ENCODE measurements at places on chromosomes 12 and 14. TPM values are rescaled to one million over a fixed set of nuclear protein-coding genes. Genes with fewer than 3 reads are reported as not detected.

- no peak for DNase-seq
Observed at GRCh38 chr14:32683679-32684078, 255.0 kb upstream of the NPAS3 start.

C14orf180 gene
- polyA plus RNA-seq: not detected

- DNase-seq: no peak
Observed at GRCh38 chr12:89884416-89884898, 175.8 kb upstream of the ATP2B1 start.

- no peak for DNase-seq
Observed at GRCh38 chr12:102249079-102249841, 51.6 kb upstream of the PMCH start.

DNA sequence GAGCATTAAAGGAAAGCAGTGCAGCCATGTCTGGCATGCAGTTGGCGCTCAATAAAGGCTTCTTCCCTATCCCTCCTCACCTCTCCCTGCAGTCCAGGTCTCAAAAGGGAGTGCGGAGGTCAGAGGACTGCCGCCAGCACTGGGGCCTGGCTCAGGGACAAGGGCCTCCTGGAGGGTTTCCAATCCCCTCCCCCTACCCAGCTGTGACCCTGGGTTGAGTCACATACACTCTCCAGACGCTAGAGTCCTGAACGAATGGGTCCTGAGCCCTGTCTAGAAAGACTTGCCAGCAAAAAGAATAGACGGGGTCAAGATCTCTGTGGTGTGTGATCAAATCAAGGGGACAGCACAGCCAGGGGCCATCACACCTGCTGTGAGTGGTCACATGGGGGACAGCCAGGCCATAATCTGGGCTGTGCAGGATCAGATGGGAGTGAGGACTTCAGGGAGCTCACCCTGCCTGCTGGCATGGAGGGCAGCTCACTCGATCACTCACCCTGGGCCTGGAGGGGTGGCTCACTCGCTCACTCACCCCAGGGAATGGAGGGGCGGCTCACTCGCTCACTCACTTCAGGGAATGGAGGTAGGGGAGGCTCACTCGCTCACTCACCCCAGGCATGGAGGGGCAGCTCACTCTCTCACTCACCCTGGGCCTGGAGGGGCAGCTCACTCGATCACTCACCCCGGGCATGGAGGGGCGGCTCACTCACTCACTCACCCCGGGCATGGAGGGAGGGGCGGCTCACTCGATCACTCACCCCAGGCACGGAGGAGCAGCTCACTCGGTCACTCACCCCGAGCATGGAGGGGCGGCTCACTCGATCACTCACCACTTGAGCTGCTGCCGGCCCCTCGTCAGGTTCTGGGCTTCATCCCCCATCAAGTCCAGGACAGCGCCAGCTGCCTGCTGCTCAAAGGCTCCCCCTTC is 12.8 kb downstream of the CFAP73 start:
- DNase-seq: no peak

DNA sequence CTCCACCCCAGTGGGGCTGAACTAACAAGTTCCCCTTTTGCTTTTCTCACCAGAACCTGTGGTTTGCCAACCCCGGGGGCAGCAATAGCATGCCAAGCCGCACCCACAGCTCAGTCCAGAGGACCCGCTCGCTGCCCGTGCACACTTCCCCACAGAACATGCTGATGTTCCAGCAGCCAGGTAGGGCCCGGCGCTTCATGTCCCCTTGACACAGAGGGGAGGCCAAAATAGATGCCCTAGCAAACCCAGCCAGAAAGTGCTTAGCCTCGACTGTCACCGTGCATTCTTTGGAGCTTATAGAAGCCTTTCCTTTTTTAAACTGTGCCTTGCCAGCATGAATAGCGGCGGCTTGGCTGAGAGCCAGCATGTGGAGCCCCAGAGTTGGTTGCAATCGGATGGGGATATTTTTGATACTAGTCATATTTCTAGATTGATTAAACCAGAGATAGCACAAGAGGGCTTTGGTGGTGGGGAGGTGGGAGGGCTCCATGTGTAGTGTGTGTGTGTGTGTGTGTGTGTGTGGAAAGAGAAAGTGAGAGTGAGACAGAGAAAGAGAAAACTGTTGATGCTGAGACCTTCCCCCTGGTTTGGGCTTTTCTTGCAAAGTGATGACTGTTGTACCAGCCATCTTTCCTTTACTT is 126.1 kb downstream of the GCH1 start:
- DNase-seq: peak; percentile 15

LAG3 gene
- polyA plus RNA-seq: 0.33 TPM

CPNE6 gene
- polyA plus RNA-seq: not detected

GRCh38 chr14:30849354-30849753 is 25.0 kb upstream of the COCH start:
- no peak for DNase-seq

DNA sequence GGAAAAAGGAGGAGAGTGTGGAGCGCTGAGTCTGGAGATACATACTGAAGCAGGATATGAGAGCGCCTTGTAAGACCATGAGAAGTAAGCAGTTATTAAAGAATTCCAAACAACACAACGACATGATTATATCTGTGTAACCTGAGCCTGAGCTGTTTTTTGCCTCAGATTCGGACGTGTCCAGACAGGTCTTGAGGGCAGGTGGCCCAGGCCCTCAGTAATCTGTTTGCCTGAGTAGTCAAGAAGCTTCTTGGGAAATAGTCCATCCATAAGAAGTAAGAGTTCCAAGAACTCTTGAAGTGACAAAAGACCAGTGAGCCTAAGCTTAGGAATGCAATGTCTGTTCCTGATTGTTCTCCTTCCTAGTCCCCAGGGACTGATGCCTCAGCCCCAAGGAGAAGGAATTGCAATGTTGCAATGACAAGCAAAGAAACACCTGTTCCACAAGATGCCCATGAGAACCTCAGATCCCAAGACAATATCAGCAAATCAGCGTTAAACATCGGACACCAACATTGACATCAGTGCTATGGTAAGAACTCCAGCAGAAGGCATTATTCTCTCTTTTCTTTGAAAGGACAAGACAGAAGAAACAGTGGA is 34.7 kb upstream of the ADAMTS20 start:
- DNase-seq: no peak

GRCh38 chr14:89136587-89136986 is 280.4 kb downstream of the FOXN3 start:
- DNase-seq: no peak

RERG gene
- 0.12 TPM for polyA plus RNA-seq

GRCh38 chr14:90341784-90342183 is 10.0 kb upstream of the NRDE2 start:
- DNase-seq: no peak

DNA sequence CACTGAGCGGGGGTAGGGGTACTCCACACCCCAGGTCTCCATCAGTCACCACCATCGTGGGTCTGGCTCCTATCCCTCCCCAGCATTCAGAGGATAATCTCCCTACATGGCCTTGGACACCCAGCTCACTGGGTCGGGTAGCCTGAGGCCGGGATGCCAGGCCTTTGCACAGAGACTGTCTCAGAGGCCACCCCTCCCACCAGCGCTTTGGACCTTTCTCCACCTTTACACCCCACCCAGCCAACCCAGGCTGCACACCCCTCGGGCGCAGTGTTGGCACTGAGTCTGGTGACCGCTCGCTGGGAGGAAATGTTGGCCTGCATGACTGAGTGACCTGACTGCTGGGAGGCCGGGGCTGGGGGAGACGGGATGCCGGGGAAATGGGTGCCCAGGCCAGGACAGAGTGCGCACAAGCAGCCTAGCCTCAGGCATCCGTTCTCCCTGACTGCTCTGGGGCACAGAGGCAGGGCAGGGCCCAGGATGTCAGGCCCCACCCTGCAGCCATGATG is 10.6 kb upstream of the LBHD2 start:
- DNase-seq: no peak

SMCO2 gene
- polyA plus RNA-seq: 0.14 TPM

CSAD gene
- polyA plus RNA-seq: 18.9 TPM

A2M gene
- polyA plus RNA-seq: 0.48 TPM

- DNase-seq: no peak
Observed at GRCh38 chr14:50533806-50534205, 1.4 kb upstream of the MAP4K5 start.

TBX5 gene
- 16.8 TPM for polyA plus RNA-seq

- no peak for DNase-seq
Observed at GRCh38 chr12:121828306-121828705, 24.5 kb downstream of the SETD1B start.

DNA sequence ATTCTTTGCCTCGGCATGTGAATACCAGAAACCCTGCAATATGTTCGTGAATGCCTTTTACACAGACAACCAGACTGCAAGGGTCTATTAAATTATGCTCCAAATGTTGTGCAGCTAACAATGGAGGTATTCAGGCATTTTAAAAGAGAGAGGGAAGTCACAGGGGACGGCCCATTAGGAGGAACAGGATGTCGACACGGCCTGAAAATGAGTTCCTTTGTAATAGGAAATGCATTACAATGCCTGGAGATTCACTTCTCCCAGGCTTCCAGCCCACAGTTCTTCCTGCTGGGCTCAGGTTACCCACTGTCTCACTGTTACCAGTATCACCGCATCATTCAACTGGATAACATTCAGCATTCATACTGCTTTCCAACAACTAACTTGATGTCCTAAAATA is 2.5 kb downstream of the DUSP6 start:
- no peak for DNase-seq

DNA sequence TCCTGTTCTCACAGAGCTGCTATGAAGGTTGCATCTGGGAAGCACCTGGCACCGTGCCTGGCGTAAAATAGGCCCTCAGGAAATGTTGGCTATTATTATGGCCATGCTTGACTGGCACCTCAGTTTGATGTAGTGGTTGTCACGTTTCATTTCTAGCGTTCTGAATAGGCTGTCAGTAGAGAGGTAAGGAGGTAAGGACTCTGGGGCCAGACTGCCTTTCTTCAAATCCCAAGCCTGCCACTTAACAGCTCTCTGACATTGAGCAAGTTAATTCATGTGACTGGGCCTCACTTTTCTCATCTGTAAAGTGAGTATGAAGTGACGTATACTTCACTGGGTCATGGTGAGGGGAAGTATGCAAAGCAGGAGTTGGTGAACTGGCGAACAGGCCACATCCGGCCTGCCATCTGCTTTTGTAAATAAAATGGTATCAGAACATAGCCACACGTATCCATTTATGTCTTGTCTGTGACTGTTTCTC is 196.2 kb downstream of the CACNA1C start:
- DNase-seq: no peak

KCNMB4 gene
- 0.14 TPM for polyA plus RNA-seq

- DNase-seq: no peak
Observed at GRCh38 chr14:88210426-88210825, 112.6 kb downstream of the KCNK10 start.

C1RL gene
- polyA plus RNA-seq: 58.7 TPM

- no peak for DNase-seq
Observed at GRCh38 chr14:58549105-58549757, 88.5 kb upstream of the DACT1 start.

DNA sequence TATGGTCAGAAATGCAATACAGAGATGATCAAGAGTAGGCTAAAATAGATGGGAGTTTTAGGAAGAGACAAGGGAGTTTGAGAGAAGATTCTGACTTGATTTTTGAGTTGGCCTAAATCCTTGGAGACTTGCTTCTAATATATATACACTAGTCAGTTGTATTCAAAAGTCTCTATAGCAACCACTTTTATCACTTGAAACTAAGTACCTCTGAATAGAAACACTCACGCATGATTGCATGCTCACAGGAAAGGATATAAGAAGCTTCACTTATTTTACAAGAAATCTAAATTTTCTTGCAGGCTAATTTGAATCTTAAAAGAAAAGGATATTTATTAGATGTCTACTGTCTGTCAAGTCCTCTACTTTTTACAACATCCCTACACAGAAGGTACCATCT is 316.8 kb downstream of the SNAPC1 start:
- DNase-seq: no peak

PTCSC3 gene
- not detected for polyA plus RNA-seq

GRCh38 chr14:103250874-103251273 is 83.2 kb upstream of the EIF5 start:
- DNase-seq: no peak

DNA sequence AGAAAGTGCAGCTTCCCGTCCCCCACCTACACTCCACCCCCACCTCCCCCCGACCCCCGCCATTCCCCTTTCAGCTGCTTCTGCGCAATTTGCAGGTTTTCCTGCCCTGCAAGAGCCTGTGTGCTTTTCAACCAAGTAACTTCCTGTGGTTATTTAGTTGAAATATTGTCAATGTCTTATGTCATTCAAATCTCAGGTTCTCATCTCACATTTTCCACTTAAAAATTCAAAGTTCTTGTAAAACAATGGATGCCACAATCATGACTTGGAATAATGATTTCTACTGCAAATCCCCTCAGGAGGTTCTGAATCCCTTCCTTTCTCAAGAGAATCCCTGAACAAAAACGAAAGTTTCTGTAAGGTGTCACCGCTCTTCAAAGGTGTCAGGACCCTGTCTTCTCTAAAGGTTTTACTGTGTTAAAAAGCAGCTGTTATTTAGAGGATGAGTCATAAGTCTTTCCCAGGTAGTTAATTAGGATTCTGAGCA is 31.6 kb downstream of the WBP11 start:
- no peak for DNase-seq

DNA sequence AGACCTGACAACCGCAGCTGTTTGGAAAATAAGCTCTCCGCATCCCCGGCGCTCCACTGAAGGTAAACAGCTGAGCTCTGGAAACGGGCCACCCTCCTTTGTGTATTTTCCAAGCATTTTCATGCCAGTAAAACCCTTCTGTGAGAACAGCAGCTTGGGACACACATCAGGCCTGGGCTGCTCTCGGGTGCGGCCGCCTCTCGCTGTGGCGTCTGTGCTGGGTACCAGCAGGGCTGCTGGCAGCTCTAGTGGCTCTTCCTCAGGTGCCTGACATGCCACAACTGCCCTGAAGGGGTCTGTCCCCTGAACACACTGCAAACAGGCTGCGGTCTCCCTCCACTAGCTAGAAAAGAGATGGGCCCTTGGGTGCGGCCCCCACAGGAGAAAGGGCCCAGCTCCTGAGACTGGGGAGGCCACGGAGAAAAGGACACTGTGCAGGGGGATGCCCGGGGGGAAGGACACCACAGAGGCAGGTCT is 96.3 kb downstream of the ITPK1 start:
- no peak for DNase-seq

DNA sequence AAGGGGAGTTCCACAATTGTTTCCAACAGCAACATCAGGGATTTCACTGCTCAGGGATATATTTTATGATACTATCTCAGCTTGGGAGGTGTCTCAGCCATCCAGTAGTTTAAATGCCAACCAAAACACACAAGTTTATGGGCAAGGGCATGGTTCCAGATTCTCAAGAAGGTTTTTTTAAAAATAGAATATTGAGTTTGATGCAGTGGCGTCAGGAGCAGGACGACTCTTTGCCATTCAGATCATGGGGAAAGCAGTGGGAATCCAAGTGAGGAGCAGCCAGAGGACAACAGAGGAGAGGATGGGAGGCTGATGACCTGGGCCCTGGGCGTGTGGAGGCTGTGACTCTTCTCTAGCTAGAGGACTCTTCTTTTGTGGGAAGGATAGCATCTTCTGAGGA is 25.7 kb downstream of the TSHR start:
- DNase-seq: no peak

- no peak for DNase-seq
Observed at GRCh38 chr12:95474660-95474958, 657 bp downstream of the METAP2 start.

- DNase-seq: no peak
Observed at GRCh38 chr12:132144810-132145168, 532 bp downstream of the NOC4L start.

NYNRIN gene
- 10.5 TPM for polyA plus RNA-seq

GRCh38 chr14:68477461-68478085 is 315.3 kb downstream of the ZFP36L1 start:
- DNase-seq: no peak

CD163 gene
- polyA plus RNA-seq: not detected

DLGAP5 gene
- 9.0 TPM for polyA plus RNA-seq

NAV3 gene
- 29.8 TPM for polyA plus RNA-seq

ASB8 gene
- 34.2 TPM for polyA plus RNA-seq

PLA2G1B gene
- 0.41 TPM for polyA plus RNA-seq

- peak; percentile 49 for DNase-seq
Observed at GRCh38 chr14:37550511-37550910, 44.5 kb downstream of the FOXA1 start.

All from AG04450 (cell line).